Activated CD8-positive, alpha-beta memory T cell treated with anti-CD3 and anti-CD28 coated beads for 1 hour (primary cell): ENCODE measurements at places on chromosomes 16 and 17.
A peak's percentile ranks its signal among the peaks of the same experiment; 100 is the strongest.

GRCh38 chr16:50861970-50862411, 120.1 kb downstream of the CYLD start:
- DNase-seq, result no peak

- no peak for DNase-seq
Observed at GRCh38 chr17:78903101-78903779, at the start of gene CEP295NL. CEP295NL (minus strand) TSS chr17:78903201; CDS start chr17:78901828, 1,373 bp downstream.

DNA sequence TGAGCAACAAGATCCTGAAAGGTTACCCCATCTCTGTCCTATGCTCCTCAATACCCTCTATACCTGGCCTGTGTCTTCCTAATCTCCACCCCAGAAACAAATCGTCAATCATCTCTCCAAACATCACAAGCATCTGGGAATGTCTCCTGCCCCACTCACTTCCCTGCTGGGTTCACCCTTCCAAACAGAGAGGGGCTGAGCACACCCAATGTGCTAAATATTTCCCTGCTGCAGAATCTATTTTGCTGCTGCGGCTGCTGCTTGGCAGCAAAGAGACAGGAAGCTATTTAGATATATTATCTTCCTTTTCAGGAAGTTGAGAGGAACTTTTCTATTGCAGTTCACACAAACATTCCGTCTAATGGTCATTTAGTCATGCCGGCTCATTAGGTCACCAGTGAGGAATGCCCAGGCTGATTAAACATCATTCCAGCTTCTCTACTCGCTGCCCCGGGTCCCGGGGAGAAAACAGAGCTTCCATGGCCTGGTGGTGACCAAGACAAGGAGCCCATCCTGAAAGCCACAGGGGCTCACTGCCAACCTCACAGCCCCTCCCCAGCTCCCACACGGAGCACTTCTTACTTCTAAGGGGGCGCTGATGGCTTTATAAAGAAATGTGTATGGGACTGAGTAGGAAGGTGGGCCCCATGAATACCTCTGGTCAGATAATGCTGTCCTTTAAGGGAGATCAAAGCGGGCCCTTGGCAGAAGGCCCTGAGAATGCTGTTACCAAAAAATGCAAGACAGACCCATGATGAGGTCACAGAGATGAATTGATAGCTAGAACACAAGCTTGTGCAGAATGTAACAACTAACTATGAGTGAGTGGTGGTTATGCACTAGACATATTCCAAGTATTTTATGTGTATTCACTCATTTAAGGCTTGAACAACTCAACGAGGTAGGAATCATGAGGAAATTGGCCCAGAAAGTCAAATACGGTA, 218.3 kb downstream of the SOX9 start:
- DNase-seq, result no peak

GRCh38 chr16:88170528-88170991, 212.2 kb upstream of the ZNF469 start:
- DNase-seq, result no peak

GRCh38 chr16:6558661-6559060, 774.0 kb upstream of the RBFOX1 start:
- no peak for DNase-seq

- DNase-seq, result no peak
Observed at GRCh38 chr17:40283662-40284061, 4.0 kb upstream of the CDC6 start.

- no peak for DNase-seq
Observed at GRCh38 chr17:1958134-1958881, 66.8 kb downstream of the RTN4RL1 start.

DNA sequence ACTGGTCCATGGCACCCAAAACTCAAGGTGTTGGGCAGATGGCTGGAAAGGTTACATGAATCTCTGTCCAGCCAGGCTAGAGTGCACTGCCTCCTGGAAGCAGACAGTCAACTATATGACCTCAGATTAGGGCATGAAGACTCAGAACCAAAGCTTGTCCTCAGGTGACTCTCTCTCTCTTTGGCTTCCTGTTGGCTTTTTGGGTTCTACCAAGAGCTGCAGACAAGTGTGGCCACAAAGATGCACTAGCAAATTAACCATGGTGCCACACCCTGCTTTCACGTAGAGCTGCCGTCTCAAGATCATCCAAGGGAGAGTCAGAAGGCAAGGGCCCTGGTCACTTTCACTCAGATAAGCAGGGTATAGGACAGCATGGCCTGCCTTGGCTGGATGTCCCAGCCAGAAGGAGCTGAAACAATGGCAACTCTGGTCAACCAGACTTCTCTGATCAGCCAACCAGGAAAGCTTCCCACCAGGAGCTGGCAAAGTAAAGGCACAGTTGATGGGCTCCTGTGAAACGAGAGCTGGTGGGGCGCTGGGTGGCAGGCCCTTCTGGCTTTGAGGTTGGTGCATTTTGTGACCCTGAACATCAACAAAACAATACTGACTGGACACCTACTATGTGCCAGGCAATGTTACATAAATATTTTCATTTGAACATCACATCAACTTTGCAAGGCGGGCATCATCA, 31.9 kb downstream of the CUEDC1 start:
- DNase-seq, result no peak

- DNase-seq, result no peak
Observed at GRCh38 chr17:40614431-40615067, 33.1 kb downstream of the SMARCE1 start.

- no peak for DNase-seq
Observed at GRCh38 chr17:44324092-44324570, 492 bp downstream of the SLC25A39 start.

DNA sequence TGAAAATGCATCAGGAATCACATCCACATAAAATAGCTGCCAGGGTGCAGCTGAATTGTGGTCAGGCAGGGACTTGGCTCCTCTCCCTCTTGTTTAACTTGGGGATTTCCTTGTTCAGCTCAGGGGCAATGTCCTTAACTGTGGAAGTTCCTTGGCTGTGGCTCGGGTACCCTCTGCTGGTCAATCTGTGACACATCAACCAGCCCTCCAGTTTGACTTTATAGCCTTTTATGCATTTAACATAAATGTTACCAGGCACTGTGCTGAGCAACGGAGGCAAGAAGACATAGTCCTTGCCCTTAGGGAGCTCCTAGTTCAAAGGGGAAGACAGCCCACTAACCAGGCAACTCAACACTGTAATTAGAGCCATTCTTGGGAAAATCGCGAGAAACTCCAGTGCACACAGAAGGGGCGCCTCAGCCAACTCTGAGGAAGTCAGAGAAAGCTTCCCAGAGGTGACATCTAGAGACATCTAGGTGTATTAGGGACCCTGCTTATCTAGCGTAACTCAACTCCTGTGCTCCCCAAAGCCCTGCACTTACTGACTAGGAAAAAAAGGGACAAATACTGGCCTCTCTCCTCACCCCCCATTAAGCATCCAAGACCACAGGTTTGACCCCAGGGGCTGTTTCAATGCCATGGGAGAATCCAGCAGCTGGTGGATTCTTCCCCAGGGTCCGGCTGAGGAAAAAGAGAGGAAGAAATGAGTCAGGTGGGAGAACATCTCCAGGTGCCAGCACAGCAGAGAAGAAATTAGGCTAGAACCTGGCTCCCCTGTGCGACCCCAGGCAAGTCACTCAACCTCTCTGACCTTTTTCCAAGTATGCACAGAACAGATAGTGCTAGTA, 17.3 kb upstream of the EEF2K start:
- DNase-seq, result peak; percentile 37

- no peak for DNase-seq
Observed at GRCh38 chr16:71754652-71755051, 30.2 kb upstream of the PHLPP2 start.

- DNase-seq, result no peak
Observed at GRCh38 chr17:4234401-4234800, 29.4 kb downstream of the ANKFY1 start.

DNA sequence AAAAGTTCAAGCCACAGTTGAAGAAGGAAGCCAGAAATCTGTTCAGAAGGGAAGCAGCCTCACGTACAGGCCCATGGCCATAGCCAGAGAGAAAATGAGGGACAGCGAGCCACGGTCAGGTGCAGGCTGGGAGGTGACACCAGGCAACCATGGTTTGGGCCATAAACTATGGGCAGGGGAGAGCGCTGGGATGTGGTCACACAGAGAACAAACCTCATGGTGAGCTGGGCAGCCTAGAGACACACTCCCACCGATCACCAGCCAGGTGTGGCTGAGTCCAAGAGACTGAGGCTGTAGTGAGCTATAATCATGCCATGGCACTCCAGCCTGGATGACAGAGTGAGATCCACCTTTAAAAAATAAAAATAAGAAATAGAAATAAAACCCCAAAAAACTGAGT, 76.5 kb downstream of the NETO2 start:
- DNase-seq, result no peak

GRCh38 chr16:77183137-77183536, 7.9 kb upstream of the MON1B start:
- no peak for DNase-seq

DNA sequence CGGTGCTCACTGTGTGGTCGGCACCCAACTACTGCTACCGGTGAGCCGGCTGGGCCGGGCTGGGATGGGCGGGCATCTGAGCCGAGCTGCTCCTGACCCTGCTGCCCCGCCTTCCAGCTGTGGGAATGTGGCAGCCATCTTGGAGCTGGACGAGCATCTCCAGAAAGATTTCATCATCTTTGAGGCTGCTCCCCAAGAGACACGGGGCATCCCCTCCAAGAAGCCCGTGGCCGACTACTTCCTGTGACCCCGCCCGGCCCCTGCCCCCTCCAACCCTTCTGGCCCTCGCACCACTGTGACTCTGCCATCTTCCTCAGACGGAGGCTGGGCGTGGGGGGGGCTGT, 6.9 kb downstream of the TBX6 start:
- no peak for DNase-seq

GRCh38 chr17:44629314-44629713, 27.0 kb upstream of the MEIOC start:
- no peak for DNase-seq

GRCh38 chr17:69710926-69711325, 296.4 kb downstream of the MAP2K6 start:
- DNase-seq, result no peak

- DNase-seq, result no peak
Observed at GRCh38 chr17:10120749-10121148, 77.7 kb downstream of the GAS7 start.

DNA sequence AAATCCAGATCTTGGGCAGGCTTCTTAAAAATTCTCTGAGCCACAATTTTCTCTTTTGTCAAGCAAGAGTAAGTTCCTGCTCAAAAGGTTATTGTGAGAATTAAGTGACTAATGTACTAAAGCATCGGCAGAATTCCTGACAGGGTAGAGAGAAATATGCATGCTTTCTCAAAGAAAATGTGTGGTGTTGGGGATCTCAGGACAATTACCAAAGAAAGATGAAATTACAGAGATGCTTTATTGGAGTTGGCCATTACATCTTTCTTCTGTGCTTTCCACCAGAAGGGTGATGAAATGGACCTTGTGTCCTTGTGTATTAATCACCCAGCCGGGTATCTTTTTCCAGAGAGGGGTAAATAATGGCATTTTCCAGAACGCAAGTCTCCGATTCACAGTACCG, 1.7 kb upstream of the USP43 start:
- no peak for DNase-seq

DNA sequence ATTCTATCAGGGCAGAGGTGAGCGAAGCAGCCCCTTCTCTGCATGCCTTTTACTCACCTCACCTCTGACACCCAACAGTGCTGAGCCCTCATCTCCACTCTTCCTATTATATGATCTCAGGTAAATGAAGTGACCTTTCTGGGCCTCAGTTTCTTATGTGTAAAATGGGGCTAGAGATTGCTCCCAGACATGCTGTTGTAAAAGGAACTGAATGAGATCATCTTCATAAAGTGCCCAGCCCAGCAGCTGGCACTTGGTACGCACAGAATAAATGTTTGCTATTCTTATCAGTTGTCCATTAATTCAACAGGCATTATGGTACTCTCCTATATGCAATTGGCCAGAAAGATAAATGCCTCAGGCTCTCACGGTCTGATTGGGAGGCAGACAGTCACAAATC, 4.5 kb upstream of the GALK1 start:
- DNase-seq, result no peak

GRCh38 chr16:80940069-80940856, 66.4 kb downstream of the CMC2 start:
- no peak for DNase-seq

GRCh38 chr17:29576214-29577000, 7.9 kb downstream of the TP53I13 start:
- no peak for DNase-seq

GRCh38 chr16:23974223-23974622, 138.4 kb downstream of the PRKCB start:
- no peak for DNase-seq

DNA sequence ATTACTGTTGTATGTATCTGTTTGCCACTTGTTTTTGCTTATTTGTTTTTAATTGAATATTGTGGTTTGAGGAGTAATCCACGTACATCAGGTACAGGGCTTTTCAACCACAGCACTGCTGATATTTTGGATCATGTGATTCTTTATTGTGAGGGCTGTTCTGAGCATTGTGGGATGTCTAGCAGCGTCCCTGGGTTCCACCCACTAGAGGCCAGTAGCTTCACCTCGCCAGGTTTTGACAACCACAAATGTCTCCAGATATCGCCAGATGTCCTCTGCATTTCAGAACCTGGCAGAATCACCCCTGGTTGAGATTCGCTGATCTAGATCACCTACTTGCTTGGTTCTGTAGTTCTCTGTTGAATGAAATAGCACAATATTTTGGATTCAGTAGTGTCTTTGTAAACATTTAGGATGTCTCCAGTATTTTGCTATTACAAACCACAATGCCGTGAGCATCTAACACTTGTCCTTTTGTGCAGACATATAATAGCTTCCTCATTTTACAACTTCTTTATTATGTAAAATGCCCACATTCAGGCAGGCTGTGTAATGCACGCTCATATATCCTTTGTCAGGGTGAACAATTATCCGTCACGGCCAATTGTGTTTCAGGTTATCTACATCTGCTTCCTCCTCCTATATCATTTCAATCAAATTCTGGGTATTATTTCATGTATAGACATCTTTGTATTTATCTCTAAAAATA, 380.3 kb downstream of the SNX29 start:
- no peak for DNase-seq

DNA sequence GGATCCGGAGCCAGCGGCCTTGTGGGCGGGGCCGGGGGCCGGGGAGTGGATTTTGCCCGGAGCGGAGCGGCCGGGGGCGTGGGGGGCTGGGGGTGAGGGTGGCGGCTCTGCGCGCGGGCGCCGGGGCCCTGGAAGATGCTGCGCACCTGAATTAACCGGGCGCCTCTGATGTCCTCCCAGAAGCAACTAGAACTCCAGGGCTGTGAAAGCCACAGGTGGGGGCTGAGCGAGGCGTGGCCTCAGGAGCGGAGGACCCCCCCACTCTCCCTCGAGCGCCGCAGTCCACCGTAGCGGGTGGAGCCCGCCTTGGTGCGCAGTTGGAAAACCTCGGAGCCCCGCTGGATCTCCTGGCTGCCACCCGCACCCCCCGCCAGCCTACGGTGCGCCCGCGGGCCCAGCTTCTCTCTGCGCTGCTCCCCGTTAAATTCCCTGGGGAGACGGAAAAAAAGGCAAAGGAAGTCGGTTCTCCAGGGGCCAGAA, 549 bp downstream of the SLC26A11 start:
- no peak for DNase-seq

GRCh38 chr17:82959242-82959930, 119.6 kb upstream of the ZNF750 start:
- DNase-seq, result no peak
